SW480 (cell line): ENCODE measurements at places on chromosomes 1 and 21.

DNA sequence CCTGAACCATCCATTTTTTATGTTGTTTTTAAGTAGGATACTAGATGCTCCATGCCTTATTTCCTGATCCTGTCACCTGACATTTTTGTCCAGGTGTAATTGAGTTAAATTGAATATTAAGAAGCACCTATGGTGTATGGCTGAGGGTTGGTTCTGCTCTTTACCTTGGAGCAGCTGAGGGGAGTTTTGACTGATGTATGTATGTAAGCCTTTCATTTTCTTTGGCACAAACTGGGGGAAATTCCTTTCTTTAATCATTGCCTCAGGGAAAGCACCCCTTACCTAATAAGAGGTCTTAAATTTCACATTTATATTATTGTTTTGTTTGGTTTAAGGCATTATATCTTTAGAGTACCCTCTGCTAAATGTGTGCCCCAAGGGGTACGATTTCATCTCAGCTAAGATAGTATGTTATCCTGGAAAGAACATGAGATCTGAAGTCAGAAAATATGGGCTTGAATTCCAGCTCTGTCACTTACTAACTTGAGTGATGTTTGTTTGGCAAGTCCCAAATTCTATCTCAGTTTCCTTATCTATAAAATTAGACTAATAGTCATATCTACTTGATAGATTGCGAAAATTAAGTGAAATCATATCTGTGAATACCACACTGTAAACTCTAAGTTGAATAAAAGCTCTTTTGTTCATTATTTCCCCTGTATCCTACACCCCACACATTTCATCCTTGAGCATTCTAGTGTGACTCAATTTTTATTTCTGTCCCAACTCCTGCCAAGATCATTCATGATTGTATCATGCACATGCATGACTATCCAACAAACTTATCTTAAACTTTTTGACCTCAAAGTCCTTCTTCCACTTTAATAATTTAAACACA lies 57.7 kb upstream of the NUF2 start:
- no peak for DNase-seq

GRCh38 chr1:31412732-31413404 lies at the start of gene SERINC2:
SERINC2 (plus strand) TSS chr1:31413213; CDS start chr1:31413266, 53 bp downstream.
- no peak for DNase-seq

- no peak for DNase-seq
Observed at GRCh38 chr1:58802640-58803399, 19.0 kb upstream of the JUN start.

DNA sequence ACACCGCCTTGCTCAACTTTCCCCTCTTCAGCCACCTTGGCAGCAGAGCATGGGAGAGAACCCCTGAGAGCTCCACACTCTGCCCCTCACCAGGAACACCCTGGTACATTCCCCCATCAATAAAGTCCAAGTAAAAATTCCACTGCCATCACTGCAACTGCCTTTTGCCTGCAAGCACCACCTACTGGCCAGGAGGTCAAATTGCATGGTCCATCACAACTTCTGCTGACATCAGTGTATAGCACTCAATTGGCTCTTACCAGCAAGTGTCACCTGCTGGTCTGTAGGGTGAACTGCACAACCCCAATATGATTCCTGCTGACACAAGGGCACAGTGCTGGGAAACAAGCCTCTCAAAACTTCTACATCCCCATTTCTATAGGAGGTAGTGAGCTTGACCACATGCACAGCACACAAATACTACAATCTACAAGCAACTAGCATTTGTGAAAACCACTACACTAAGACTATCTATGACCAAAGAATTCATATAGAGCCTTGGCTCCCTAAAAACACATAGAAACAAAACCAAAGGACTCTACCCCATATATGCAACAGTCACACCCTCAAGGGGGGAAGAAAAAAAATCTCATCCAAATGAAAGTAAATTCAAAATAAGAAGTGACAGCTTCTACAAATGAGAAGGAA lies 69.2 kb downstream of the FASLG start:
- DNase-seq, result peak; percentile 48

- no peak for DNase-seq
Observed at GRCh38 chr1:55051621-55052020, 12.3 kb downstream of the PCSK9 start.

- no peak for DNase-seq
Observed at GRCh38 chr1:158005224-158005623, 11.8 kb downstream of the KIRREL1 start.

- DNase-seq, result no peak
Observed at GRCh38 chr1:46096269-46097148, 35.9 kb downstream of the PIK3R3 start.

GRCh38 chr1:155108296-155108695 lies 19.4 kb upstream of the EFNA1 start:
- no peak for DNase-seq

- no peak for DNase-seq
Observed at GRCh38 chr1:38394303-38394702, 347.7 kb upstream of the POU3F1 start.

GRCh38 chr1:193542690-193543089 lies 356.3 kb upstream of the B3GALT2 start:
- DNase-seq, result no peak

GRCh38 chr21:31558189-31558961 lies 101.1 kb upstream of the SOD1 start:
- DNase-seq, result peak; percentile 65

GRCh38 chr1:116983112-116983511 lies 18.4 kb upstream of the CD101 start:
- DNase-seq, result no peak

DNA sequence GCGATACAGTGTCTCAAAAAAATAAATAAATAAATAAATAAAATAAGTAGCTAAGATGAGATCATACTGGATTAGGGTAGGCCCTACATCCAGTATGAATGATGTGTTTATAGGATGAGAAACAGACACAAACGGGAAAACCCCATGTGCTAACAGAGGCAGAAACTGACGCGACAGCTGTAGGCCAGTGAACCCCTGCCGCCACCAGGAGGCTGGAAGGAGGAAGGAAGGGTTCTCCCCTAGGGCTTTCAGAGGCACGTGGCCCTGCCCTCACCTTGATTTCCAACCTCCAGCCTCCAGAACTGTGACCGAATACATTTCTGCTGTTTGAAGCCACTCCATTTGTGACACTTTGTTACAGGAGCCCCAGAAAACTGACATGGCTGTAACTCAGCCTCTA lies 38.5 kb downstream of the CHD5 start:
- peak; percentile 16 for DNase-seq

GRCh38 chr1:12049616-12050015 lies 13.5 kb upstream of the TNFRSF8 start:
- DNase-seq, result no peak

DNA sequence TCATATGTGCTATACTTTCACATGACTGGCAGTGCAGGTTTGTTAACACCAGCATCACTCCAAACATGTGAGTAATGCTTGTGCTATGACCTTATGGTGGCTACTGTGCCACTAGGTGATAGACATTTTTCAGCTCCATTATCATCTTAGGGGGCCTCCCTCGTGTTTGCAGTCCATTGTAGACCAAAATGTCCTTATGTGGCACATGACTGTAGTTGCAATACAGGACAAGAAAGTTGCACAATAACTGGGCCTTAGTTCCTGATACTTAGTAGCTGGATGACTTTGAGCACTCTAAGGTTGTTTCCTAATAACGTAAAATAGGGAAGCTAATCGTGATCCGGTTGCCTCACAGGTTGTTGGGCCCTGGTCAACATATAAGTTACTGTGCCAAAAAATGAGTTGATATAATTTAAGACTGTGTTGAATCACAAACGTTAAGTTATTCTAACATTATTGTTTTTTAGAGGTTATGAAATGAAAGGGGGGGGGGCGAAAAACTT lies 511 bp upstream of the SNX27 start:
- peak; percentile 39 for DNase-seq

GRCh38 chr1:15736038-15736891 lies at the start of gene SLC25A34:
SLC25A34 (plus strand) TSS chr1:15736258; CDS start chr1:15736486, 228 bp downstream.
- DNase-seq, result peak; percentile 77

- DNase-seq, result no peak
Observed at GRCh38 chr1:34753163-34753562, 1.7 kb upstream of the GJB5 start.

DNA sequence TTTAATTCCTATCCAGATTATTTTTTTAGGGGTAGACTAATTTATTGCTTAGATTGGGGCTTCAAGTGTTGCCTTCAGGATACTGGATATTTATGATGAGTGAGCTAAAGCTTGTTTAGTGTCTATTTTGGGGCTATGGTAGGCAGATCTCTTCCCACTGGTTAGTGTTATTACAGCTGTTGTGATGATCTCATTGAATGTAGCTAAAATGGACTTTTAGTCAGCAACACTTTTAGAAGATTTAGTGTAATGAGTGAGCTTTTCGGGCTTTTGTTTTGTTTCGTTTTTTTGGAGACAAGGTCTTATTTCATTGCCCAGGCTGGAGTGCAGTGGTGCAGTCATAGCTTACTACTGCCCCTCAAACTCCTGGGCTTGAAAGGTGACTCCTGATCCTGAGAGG lies 14.2 kb downstream of the THRAP3 start:
- no peak for DNase-seq

DNA sequence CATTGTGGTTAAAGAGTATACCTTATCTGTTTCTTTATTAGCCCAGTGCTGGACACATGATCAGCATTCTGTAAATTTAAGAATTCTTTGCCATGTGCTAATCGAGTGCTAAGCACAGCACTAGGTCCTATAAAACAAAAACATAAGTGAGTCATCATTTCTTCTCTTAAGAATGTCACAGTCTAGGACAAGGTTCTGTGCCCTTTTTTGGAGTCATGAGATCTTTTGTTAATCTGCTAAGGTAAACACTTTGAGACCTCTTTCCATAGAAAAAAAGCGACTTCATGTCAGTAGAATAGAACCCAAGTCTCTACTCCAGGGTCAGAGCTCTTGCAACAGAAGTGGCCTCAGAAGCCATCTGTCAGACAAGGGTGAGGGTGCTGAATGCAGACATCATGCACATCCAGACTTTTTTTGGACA lies 70.0 kb upstream of the NFIA start:
- DNase-seq, result no peak

GRCh38 chr1:10745886-10746455 lies 50.5 kb downstream of the CASZ1 start:
- DNase-seq, result no peak

GRCh38 chr1:210024996-210025395 lies 87.0 kb downstream of the SYT14 start:
- no peak for DNase-seq

GRCh38 chr1:112762541-112763500 lies 47.7 kb upstream of the PPM1J start:
- no peak for DNase-seq

DNA sequence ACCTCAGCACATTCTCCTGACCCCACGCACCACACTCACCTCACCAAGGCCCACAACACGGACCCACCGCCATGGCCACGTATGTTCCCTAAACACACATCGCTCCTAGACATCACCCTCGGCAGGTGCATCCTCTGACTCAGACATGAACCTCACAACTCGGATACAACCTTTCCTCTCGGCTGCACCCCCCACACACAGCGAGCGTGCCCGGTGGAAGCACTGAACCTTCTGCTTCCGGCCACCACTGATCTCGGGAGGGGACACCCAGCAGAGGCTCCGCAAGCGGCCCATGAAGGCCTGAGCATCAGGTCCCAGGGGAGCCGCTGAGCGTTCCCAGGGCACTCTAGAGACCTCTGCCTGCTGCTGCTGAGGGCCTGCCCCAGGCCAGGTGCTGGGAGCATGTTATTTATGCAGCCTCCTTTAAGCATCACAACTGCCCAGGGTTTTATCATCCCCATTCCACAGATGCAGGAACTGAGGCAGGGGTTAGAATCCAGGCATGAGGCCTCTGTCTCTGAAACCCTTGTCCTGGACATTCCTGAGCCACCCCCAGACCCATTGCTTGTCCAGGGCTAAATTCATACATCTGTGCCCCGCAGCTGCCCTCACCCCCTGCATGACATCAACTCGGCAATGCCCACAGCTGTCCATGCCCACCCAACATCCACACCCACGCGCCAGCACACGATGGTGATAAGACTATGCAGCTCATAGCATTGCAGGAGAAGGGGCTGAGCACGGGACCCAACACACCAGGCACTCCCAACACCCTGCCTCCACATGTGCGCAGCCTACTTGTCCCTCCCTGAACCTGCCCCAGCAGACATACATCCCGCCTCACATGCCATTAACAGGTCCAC lies 27.0 kb downstream of the SDC3 start:
- no peak for DNase-seq

GRCh38 chr1:93021539-93022134 lies 57.4 kb upstream of the MTF2 start:
- peak; percentile 66 for DNase-seq

DNA sequence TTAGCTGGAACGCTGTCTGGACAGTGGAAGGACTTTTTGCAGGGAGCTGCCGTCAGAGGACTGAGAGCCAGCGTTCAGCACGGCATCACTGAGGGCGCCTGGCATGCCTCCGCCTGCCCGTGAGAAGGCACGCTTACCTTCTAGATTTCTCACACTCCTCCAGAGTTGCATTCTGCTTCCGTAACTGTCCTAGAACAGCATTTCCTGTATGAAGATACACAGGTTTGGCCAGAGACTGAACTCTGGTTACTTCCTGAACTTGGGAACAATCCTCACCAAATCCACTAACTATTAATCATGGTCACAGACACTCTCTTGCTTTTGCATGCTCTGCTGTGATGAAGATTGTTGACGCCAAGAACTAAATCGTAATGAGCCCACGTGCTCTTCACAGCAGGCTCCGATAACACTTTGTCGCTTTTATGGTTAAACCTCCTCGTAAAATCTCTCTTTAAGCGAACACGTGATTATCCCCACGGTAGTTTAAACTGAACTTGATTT lies 93.5 kb downstream of the KIF26B start:
- no peak for DNase-seq

DNA sequence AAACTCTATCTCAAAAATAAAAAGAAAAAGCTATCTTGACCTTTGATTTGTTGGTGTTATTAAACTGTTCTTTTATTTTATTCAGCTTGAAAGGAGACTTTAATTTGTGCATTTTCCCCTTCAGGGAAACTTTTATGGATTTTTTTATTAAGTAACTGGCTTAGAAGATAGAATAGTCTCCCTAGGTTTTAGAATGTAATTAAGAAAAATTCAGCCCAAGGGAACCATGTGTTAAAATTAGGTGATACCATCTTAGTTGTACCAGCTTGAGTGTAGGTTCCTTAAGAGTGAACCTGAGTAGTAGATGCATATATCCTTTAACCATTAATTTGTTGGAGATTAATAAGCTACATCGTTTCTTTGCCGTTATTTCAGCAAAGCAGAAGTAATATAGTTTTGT lies 11.4 kb downstream of the MAST2 start:
- no peak for DNase-seq

- DNase-seq, result no peak
Observed at GRCh38 chr1:203274603-203275381, 30.5 kb upstream of the BTG2 start.

- no peak for DNase-seq
Observed at GRCh38 chr1:34013136-34013535, 149.3 kb downstream of the HMGB4 start.

- DNase-seq, result no peak
Observed at GRCh38 chr21:28025111-28025510, 967.6 kb downstream of the LTN1 start.

GRCh38 chr1:43312663-43313515 lies 12.1 kb downstream of the TIE1 start:
- DNase-seq, result no peak
